ENCODE measurements at places on chromosomes 4 and X.

DNA sequence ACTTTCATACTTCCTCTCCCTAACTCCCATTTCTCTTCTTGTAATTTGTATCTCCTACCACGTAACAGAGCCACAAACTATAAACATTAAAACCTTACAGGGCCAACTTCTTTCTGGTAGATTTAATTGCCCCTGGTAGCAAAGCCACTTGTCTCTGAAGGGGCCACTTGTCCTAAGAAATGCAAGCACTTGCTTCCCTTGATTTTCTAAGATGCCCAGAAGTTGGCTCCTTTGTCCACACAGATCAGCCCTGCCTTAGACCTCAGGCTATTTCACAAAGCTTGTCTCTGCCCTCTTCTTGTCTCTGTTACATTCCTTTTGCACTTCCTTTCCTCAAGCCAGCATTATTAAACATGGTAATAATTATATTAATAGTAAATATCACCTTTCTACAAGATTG, 80.6 kb upstream of the CXXC4 start:
- DNase-seq: no peak

DNA sequence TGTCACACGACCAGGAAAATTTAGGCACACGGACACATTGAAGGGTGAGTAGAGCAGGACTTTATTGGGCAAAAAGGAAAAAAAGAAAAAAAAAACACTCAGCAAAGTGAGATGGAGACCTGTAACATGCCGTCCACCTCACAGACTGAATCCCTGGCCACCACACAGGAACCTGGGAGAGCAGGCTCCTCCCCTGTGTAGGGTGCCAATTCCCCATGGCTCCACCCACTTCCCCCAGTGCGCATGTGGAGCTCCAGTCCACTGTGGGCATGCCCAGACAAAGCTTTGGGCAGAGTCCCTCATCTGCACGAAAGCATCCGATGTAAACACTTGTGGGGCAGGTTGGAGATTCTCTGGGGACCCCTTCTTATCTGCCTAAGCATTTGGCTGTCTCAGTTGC, 23.6 kb upstream of the CBR4 start:
- DNase-seq: no peak

- DNase-seq: no peak
Measured at GRCh38 chr4:39591290-39591689, 47.4 kb downstream of the SMIM14 start.

GRCh38 chrX:150690126-150690525, 3.1 kb upstream of the MTMR1 start:
- DNase-seq: no peak

DNA sequence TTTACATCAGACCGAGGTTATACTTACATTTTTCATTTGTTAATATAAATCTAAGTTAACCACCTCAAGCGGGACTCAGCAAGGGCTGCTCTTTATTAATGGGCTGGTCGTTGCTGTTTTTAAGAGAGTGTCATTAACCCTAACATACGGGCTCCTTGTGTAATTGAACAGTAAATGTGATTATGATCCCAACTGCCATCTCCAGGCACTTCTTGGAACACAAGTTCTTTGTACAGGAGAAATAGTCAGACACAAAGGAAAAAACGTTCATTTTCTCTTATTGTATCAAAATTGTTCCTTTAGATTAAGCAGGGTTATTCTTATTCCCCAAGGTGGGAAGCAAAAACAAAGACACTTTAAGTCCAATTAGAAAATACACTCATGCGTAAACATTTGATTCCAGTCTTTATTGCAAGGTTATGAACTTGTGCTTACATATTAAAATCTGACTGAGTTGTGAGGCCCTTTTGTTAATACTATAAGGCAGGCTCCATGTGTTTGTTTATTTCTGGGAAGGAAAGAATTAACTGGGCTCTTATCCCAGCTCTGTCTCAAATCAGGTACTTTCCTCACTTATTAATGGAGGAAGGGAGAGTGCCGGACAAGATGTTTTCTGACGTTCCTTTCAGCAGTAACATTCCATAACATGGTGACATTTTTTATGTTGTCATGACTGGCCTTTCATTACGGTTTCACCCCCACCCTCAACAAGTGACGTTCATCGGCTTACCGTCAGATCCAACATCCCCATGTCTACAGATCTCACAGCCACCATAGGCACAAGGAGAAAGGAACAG, 95.9 kb downstream of the RASL11B start:
- no peak for DNase-seq

DNA sequence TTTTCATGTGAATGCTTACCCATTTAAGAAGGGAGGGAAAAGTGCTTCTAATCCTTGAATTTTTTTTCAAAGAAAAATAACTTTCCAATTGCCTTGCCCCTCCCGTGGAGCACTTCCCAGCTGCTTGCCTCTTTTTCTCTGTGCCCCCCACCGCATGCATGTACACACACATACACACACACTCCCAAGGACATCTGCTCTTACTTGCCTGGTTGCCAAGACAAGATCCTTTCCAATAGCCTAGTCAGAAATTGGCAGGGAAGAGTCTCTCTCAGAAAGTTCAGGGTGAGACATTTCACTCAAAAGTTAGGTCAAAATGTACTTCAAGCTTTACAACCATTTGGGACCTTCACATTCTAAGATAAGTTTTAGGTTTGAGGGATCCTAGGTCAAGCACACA, 10.9 kb downstream of the HHIP start:
- no peak for DNase-seq

- no peak for DNase-seq
Measured at GRCh38 chr4:166538491-166539005, 665.5 kb downstream of the TLL1 start.

DNA sequence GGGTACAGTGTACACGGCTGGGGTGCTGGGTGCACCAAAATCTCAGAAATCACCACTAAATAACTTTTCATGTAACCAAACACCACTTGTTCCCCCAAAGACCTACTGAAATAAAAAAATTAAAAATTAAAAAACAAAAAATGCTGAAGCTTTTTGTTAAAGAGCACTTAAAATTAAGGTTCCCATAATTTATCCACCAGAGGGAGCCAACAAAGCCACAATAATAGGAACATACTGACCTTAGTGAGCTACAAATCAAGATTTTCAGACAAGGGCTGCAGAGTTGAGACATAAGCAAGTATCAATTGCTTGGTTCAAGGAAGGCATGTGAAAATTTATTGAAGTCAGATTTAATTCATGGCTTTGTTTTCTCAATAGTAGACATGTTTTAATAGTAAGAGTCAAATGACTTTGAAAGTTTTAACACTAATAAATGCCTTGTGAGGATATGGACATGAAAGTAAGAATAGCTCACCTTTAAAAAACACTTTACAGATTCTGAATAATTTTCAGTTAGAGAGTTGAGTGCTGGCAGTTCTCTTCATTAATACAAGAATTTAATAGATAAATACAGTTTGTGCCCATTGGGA, 43.0 kb upstream of the SCOC start:
- DNase-seq: no peak

DNA sequence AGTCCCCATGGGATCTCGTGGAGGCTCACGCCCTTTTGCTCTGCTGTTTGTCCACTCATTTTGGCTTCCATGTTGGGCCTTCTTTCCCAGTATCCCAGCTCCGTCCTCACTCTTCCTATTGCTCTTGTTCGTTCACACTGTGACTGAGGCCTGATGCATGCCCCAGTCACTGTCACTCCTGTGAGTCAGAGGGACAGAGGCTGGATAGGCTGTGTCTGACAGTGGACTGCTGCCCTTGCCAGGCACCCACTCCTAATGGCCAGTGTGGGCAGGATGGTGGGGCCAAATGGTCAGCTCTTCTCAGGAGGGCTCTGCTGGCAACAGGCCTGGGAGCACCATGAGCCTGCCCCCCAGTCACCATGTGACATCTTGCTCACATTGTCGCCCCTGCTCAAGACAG, 40.0 kb downstream of the HADH start:
- DNase-seq: no peak

GRCh38 chr4:168811786-168812651, 198.0 kb downstream of the CBR4 start:
- no peak for DNase-seq

- DNase-seq: no peak
Measured at GRCh38 chrX:1528186-1528883, 8.7 kb downstream of the P2RY8 start.

DNA sequence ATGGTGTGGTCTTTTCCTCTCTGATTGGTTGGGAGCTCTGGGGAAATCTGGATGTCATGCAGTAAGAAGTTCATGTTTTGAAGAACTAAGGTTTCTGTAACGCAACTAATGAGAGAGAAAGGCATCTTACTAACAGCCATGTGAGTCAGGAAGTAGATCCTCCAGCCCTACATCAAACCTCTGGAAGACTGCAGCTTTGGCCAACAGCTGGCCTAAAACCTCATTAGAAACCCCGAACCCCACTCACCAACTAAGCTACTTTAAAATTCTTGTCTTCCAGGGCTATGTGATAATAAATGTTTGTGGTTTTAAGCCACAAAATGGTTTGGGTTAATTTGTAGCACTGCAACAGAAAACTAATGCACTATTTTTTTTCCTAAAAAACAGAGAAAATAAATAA, 549.0 kb upstream of the GRID2 start:
- no peak for DNase-seq

GRCh38 chr4:140070366-140070765, 83.6 kb downstream of the MAML3 start:
- DNase-seq: no peak

DNA sequence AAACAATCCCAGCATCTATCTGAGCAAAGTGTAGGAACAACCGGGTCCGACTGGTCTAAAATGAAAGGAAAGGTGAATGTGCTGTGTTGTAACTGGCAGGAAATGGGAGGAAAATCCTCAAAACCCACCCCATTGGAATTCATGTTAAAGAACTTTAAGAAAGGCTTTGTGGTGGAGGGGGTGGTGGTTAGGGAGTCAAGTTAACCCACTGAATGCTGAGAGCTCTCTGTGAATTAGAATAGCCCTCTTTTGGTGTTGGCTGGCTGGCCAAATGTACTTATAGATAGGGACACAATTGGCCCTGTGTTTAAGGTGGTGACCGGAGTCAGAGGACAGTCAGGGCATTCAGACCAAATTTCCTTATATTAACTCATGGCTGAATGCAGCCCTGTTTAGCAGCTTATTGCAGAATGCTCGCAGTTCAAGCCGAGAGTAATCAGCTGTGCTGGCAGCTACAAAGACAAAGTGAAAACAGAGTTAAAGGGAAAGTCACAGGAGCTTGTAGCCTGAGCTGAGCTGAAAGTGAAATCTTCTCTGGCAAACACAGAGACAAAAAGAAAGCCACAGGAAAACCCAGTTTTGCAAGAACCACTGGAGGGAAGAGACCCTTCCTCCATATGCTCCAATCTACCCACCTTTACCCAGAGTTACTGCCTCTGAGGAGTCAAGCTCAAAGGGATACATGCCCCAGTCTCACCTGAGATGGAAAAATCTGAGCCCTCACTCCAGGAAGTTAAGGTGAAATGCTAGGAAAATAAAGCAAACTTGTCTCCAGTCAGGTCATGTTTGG, 38.5 kb upstream of the UGT2B7 start:
- DNase-seq: no peak

DNA sequence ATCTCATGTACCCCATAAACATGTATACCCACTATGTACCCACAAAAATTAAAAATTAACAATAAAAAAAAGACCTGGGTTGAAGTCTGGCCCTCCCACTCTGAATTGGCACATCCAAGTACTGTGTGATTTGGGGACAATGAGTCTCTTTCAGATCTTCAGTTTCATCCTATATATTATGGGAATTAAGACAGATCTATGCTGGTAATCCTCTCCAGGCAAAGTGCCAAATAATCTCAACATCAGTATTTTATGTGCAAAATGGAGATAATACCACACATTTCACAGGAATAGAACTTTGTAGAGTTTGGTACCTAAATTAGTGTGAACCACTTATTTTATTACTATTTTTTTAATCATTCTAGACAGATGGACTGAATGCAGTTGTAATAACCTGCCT, 11.0 kb upstream of the SCD5 start:
- no peak for DNase-seq

DNA sequence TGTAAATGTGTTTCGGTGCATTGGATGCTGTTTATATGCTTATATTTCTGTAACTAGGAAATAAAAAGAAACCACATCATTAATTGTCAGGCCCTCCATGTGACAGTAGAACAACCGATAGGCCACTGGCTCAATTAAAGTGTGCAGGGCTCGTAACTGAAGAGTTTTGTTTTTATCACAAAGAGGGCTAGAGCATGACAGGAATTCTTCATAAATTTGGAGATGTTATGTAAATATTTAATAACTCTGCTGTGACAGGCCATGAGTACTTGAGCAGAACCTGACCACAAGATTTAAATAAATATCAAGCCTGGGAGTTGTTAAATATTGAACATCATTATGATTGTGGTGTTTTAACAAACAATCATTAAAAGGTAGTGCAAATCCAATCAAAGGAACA, 55.9 kb downstream of the MID1 start:
- no peak for DNase-seq

DNA sequence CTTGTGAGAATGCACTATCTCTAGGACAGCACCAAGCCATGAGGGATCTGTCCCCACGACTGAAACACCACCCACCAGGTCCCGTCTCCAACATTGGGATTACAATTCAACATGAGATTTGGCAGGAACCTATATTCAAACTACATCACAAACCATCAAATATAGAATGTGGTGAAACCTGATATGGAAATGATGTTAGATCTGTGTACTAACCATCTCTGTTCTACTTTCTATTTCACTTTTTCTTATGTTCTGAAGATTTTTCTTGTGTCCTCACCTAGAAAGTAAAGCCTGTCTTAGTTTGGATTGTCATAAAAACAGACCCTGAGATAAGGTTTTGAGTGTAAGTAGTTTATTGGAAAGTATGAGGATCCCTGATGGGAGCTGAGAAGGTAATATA, 37.8 kb upstream of the TACR3 start:
- DNase-seq: no peak

DNA sequence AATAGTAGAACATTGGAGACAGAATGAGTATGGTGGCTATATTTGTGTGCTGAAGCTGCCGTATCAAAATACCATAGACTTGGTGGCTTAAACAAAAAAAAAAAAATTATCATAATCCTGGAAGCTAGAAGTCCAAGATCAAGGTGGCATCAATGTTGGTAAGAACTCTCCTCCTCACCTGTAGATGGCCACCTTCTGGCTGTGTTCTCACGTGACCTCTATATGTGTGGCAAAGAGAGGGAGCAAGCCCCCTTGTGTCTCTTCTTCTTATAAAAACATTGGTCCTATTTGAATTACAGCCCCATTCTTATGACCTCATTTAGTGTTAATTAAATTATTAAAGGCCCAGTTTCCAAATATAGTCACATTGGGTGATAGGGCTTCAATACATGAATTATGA, 1640.9 kb upstream of the PCDH7 start:
- DNase-seq: no peak

GRCh38 chrX:40368611-40369061, 212.1 kb upstream of the ATP6AP2 start:
- DNase-seq: no peak

DNA sequence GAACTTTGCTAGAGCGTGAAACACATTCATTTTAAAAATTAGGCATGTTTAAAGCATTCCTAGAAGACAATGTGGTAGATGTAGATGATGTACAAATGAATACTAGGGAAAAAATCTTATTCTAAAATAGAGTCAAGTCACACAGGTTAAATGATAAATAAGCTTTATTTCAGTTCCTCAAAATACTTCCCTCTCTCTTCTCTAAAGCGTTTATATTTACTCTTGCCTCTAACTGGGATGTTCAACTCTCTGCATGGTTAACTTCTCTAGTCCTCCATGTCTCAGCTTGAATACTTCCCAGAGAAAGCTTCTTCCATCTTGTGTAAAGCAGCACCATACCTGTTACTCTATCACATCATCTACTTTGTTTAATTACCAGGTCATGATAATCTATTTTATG, 30.9 kb upstream of the GLRA3 start:
- no peak for DNase-seq

- no peak for DNase-seq
Measured at GRCh38 chrX:45807572-45808425, 607.1 kb upstream of the DIPK2B start.

Measured in GOT3 (cell line).